Body of pancreas (tissue), 4 donors: ENCODE measurements at places on chromosomes 6 and 20. TPM values are rescaled to one million over a fixed set of nuclear protein-coding genes. Genes with fewer than 3 reads are reported as not detected.

The PHACTR3 gene
- total RNA-seq, result 0.66 TPM

The FAM209B gene
- not detected for total RNA-seq

The SLC17A1 gene
- not detected for total RNA-seq

The CGA gene
- total RNA-seq, result not detected

The GNAS-AS1 gene
- total RNA-seq, result 1.0 TPM

The PRPF6 gene
- 42.3 TPM for total RNA-seq

The ARHGAP40 gene
- not detected for total RNA-seq

The EXOC2 gene
- 10.6 TPM for total RNA-seq

The TREM1 gene
- total RNA-seq, result not detected

The NR2E1 gene
- not detected for total RNA-seq

The EPHA7 gene
- 0.33 TPM for total RNA-seq

The GSTA3 gene
- total RNA-seq, result not detected
